ENCODE measurements at places on chromosomes 6 and 20.

GRCh38 chr20:43541214-43541613 lies 17.6 kb upstream of the SGK2 start:
- no peak for DNase-seq

- DNase-seq, result no peak
Measured at GRCh38 chr20:62232770-62233645, 5.3 kb upstream of the OSBPL2 start.

DNA sequence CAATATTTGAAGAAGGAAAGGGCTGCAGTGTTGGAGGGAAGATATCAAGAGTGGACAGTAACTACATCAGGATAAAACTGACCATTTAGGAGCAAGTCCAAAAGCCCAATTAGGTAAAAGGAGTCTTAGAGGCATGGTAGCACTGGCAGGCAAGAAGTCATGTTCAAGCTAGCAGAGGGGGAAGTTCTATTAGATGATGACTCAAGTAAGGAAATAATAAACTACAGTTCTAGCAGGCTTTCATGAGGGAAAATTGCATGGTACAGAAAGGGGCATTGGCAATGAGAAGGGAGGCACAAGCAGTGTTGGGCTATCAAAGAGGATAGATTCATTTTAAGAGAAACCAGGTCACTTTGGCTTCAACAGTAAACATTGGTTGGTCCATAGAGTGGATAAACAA lies 156.1 kb upstream of the PTPRK start:
- DNase-seq, result no peak

DNA sequence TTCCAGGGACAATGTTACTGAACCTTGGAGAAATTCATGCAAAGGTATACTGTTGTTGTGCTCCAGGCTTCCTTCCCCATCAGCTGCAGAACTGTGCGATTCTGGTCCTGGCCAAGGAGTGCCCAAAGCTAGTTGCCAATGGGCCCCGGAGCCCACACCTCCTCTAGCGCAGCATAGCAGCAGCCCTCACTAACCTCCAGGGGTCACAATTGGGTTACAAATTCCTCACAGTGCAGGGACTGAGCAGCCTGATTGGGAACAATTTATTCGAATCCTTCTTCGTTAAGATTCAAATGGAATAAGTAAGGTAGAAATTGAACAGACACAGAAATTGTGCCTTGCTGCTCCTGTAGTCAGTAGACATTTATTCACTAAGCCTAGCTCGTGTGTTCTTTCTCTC lies 284.9 kb downstream of the PRKN start:
- DNase-seq, result no peak

DNA sequence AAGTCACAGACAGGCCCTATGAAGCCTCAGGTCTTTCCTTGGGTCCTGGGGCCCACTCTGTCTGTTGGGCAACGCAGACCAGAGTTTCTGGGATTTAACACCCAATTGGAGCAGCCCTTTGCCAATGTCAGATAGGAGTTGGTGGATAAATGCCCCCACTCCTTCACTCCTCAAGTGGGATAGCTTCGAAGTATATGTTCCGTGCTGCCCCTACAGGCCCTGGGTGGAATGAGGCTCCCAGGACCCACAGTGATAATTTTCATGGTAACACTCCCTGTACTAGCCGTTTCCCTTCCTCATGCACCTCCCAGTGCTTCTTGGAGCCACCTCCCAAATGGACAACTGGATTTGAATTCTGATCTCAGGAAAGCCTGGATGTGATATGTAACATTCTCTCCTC lies 145.4 kb downstream of the FOXA2 start:
- DNase-seq, result no peak

DNA sequence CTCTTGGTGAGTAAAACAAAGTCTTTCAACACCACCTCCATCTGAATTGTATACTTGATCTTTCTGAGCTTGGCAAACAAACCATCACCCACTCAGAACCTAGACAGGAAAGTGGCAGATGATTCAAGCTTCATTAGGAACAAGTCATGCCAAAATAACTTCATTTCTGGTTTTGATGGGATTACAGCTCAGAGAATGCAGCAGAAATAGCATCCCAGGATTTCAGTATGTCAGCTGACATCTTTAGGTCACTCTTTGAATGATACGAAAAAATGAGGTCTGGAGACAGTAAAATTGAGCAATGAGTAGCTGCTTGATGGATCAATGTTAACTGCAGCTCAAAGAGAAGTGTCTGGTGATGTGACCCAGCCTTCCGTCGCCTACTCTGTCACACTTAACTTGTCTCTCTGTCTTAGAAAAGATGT lies 92.4 kb downstream of the GJA10 start:
- DNase-seq, result no peak

DNA sequence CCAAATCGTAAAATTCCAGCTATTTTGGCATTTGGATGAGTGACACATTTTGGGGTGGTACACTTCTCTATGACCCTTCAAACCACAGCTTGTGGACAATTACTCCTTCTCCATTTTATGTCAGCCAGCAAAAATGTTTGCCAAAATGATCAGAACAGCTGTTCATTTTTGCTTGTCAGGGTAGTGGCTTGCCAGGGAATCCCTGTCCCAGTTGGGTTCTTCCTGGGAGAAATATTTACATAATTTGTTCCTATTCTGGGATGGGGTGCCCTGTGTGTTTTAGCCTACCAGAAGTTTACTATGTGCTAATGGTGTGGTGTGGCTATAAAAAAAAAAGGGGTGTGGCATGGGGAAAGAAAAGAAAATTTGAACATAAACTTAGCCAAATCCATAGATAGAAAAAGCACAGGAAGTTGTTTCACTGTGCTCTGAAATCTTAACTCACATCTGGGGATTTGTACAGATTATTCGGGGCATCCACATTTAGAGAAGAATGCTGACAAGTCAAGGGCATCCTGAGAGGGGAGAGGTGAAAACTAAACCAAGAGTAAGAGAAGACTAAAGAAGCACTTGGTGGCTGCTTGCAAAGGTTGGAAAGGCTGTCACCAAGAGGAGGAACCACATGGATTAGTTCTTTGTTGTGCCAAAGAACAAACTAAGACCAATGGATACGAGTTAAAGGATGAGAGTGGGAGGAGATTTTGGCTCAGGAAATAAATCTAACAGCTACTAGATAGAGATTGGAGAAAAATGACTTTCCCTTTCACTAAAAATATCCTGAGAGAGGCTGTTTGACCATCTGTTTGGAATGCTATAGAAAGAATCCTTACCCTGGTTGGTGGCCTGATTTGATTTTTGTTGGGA lies 55.2 kb upstream of the RBM24 start:
- DNase-seq, result no peak

GRCh38 chr6:142195862-142196541 lies 48.9 kb downstream of the VTA1 start:
- DNase-seq, result no peak

- no peak for DNase-seq
Measured at GRCh38 chr6:33748841-33749240, 2.1 kb upstream of the IP6K3 start.

- no peak for DNase-seq
Measured at GRCh38 chr6:39653612-39654011, 71.6 kb downstream of the KIF6 start.

DNA sequence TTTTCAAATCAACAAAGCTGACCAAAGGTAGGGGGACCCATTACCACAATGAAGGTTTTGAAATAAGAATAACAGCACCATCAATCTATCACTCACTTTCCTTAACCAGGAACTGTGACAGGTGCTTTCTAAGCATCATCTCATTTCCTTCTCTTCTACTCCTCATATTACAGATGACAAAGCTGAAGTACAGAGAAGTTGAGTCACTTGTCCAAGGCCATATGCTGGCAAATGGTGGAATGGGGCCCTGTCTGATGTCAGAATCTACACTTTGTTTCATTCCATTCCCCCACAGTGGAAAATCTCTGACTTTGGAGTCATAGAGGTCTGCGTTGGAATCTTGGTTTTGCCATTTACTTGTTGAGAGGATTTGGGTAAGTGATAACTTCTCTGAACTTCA lies 222.5 kb upstream of the LRFN2 start:
- no peak for DNase-seq

- no peak for DNase-seq
Measured at GRCh38 chr6:139970591-139970991, 596.1 kb upstream of the CITED2 start.
